ENCODE measurements at places on chromosomes 7 and 10.
A peak's percentile ranks its signal among the peaks of the same experiment; 100 is the strongest.

DNA sequence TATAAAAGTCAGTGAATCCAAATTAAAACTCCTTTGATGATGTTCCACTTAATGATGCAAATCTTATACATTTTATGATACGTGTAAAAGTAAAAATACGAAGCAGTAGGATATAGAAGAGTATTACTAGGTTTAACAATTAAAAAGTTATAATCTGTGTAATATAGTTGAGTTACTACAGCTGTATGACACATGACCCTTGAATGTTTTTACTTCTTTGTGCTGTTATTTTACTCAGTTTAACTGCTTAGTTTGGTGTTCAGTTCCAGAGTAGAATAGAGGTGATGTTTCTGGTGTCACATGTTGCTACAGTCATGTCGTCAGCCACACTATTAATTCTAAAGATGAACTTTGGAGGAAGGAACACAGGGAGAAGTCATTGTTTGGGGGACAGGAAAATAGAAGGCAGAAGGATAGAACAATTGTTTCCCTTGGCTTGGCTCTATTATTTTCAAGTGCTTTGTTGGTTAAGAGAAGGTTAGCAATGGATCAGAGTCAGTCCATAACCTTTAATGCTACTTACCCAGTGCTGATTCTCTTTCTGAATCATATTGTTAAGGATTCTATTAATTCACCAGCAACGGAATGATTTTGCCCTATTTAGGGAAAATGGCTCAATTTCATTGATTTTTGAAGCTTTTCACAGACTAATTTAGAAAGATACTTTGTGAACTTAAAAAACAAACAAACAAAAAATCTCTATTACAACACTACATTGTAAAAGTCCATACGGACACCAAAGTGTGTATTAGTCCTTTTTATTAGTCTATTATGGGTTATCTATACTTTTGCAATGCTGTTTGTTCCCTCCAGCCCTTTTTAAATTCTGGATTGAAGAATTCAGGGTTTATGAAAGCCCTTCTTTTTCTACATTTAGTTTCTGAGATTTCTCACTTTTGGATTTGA, 73.4 kb downstream of the CPED1 start:
- DNase-seq = no peak

DNA sequence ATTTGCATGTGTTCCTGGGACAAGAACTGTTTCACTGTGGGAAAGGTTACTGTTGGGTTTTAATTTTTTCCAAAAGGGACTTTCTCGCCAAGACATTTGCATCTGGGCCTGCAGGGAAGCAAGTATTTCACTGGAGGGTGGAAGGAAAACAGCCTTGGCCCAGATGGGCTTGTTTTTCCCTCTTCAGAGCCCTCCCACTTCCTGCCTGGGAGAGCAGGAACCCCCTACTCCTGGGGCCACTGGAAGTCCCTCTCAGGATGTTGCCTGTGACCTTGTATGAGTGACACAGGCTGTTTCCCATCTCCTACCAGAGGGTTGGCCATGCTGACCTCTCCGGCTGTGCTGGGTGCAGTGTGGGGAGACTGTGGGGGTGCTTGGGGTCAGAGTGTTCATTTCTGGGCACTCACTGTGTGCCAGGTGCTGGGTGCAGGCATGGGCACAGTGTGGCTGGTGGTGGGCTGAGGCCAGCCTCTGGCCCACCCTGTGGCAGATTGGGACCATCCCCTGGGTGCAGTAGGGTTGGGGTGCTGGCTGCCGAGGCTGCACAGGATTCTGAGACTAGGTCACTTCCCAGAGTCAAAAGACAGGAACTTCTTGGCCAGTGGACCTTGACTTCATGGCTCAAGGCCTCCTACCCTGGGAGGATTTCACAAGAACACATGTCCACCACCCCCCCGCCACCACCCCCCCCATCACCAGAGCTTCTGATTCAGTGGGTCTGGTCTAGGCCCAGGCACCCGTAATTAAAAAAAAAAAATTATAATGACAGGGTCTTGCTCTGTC, 10.2 kb downstream of the TSPAN15 start:
- no peak for DNase-seq

GRCh38 chr7:128914566-128915151, 4.2 kb upstream of the KCP start:
- no peak for DNase-seq

DNA sequence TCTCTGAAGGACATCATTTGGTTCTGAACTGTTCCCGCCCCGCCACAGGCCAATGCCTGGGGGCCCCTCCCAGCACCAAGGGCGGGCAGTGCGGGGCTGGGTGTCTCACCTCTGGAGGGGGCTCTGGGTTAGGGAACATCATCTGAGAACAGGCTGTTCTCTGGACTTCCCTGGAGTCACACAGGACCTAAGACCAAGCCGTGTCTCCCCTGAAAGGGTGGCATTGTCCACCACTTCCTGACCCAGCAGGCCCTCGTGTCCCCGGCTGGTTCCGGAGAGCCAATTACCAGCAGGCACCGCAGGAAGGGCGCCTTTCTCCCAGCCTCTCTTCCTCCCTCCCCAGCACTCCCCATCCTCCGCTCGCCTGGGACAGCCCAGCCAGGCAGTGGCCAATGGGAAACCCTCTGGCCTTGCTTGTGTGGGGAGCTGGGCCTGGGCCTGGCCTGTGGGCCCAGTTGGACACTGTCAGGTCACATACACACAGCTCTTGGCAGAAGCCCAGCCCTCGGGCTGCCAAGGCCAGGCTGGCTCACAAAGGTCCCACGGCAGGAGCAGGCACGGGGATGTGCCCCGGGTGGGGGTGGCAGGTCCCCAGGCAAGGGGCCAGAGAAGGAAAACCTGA, 119.5 kb downstream of the SPDYE5 start:
- DNase-seq = no peak

GRCh38 chr7:32943252-32944030, 13.8 kb upstream of the FKBP9 start:
- DNase-seq = no peak

- DNase-seq = no peak
Observed at GRCh38 chr10:124546055-124546369, 84.4 kb downstream of the LHPP start.

- DNase-seq = no peak
Observed at GRCh38 chr10:5496261-5497250, 2.8 kb downstream of the CALML5 start.

DNA sequence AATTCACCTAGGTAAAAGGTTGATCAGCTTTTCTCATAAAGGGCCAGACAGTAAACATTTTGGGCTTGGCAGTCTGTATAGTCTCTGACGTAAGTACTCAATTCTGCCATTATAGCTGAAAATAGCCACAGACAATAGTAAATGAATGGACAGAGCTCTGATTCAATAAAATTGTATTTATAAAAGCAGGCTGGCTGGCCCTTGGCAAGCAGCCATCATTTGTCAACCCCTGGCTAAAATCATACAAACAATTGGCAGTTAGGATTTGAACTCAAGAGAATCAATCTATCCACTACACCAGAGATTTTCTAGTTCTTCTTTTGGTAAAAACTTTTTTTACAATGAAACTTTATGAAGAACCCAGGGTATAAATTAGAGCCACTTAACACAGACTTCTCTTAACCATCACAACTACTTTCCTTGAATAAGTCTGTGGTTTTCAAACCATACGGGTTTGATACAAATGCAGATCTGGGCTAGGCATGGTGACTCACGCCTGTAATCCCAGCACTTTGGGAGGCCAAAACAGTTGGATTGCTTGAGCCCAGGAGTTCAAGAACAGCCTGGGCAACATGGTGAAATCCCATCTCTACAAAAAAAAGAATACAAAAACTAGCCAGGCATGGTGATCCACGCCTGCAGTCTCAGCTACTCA, 124.5 kb downstream of the SLC16A9 start:
- DNase-seq = no peak

DNA sequence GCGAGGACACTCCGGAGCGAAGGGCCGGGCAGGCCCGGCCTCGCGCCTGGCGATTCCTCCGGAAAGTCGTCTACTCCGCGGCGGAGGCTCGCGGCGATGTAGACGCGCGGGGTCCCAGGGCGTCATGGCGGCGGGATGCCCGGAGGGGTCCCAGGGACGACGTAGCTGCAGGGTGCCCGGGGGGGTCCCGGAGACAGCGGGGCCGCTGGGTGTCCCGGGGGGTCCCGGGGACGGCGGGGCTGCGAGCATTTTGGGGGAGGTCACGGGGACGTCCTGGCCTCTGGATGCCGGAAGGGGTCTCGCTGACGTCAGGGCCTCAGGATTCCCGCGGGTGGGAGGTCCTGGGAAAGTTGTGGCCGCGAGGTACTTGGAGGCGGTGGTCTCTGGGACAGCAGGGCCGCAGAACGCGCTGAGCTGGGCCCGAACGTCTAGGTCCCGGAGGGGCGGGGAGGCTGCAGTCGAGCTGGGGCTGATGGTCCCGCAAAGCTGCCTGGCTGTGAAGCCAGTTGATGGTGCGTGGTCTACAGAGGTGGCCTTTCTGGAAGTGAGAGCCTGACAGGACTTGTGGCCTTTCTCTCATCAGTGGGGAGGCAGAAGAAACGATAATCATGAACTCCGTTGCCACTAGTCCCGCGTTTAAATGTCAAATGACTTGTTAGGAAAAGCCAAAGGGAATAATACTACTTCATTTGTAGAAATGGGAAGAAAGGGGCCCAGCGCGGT, 637 bp downstream of the HSPA14 start:
- DNase-seq = no peak

GRCh38 chr10:130967161-130967560, 344.4 kb downstream of the TCERG1L start:
- no peak for DNase-seq

DNA sequence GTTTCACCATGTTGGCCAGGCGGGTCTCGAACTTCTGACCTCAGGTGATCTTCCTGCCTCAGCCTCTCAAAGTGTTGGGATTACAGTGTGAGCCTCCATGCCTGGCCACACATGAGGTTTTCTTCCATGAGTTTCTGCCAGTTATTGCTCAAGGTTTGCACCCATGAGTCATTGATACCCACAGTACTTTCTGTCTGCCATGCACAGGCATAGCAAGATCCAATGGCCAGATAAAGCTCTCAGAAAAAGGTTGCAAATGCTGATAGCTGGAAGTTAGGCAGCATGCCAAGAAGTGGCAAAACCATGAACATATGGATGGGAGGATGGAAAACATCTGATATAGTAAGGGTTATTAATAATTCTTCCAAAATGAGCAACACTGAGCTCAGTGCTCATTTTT, 298.7 kb upstream of the NRG3 start:
- DNase-seq = no peak

GRCh38 chr10:7950981-7951847, 103.3 kb upstream of the GATA3 start:
- peak; percentile 47 for DNase-seq

GRCh38 chr10:79159785-79160184, 91.0 kb downstream of the ZMIZ1 start:
- DNase-seq = peak; percentile 36

DNA sequence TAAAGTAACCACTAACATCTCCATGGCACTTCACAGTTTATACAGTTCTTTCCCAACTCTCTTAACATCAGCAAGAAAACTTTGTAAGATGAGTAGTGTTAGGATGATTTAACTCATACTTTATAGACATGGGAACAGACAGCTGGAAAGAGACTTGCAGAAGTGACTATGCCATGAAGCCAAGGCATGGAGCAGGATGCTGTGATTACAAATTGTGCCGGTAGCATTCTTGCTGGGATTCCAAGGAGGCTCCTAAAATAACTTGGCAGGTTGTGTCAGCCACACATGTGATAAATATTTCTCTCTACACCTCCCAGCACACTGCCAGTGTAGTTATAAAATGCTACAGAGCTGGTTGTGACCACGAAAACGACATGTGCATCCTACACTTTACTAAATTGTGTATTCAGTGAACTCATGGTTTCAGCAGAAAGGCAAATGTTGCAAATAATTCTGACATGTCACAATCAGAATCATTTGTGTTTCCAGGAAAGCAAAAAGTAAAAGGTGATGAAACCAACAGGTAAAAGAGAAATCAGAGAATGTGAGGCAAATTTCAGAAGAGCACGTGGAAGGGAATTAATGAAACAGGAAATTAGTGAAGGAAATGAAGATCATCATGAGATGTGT, 5.6 kb upstream of the CYP3A4 start:
- peak; percentile 21 for DNase-seq

DNA sequence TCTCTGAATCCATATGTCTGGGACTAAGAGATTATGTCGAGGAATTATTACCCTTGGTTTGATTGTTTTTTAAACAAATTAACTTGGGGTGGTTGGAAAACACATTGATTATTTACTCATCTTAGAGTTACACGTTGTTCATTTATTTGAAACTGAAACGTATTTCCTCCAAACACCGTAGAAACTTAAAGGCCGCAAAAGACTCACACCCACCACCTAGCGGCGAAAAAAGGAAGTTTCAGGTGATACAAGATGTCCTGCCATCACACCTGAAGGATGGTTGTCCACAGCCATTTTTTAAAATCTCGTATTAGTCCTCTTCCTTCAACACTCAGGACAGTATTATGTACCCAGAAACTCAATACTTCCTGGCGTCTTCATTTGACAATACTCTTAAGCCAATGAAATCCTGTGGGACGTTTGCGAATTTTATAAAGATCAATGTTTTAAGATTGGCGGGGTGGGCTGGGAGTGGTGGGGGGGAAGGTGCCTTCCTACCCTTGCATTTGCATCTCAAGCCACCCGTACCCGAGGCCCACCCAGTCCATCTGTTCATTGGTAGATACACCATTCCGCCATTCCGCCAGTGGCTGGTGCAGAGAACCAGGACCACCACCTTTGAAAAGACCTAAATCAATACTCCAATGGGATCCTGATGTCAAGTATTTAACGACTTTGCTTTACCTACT, 1.4 kb upstream of the LCOR start:
- peak; percentile 50 for DNase-seq

DNA sequence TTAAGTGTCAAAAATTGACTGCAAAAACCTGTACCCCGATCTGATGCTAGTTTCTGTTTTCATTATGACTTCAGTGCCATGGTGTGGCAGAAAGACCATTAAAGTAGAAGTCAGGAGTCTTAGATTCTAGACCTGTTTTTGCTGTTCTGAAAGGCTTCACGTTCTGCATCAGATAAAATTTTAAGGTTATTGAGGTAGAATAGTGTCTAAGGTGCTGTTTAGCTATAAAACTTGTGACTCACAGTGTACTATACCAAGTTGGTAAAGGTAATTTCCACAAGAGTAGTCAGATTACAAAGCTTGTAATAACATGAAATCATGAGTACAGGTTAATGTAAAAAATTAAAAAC, 38.6 kb downstream of the ZNRF2 start:
- no peak for DNase-seq

DNA sequence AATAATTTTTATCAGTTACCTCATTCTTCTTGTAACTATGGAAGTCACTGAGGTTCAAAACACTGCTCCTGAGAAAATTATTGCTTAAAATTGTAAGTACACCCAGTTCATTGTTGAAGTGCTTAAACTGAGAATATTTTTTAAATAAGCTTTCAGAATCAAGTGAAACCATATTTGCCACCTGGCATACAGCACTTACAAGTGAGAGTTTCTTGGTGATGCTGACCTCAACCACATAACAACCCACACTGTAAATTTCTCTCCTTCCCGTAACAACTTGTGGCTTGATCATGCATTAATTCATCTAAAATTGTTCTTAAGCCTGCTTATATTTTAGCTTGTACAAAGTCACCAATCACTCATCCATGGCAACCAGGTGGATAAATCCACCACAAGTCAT, 34.0 kb downstream of the IMMP2L start:
- no peak for DNase-seq

- DNase-seq = peak; percentile 49
Observed at GRCh38 chr7:19491821-19492452, 216.9 kb downstream of the POLR1F start.

Measured in HFFc6 (cell line).